Hippocampal formation (tissue), 2 donors: ENCODE measurements at places on chromosomes 1 and 21.

GRCh38 chr1:37616330-37616729, 18.4 kb downstream of the RSPO1 start:
- DNase-seq = no peak

DNA sequence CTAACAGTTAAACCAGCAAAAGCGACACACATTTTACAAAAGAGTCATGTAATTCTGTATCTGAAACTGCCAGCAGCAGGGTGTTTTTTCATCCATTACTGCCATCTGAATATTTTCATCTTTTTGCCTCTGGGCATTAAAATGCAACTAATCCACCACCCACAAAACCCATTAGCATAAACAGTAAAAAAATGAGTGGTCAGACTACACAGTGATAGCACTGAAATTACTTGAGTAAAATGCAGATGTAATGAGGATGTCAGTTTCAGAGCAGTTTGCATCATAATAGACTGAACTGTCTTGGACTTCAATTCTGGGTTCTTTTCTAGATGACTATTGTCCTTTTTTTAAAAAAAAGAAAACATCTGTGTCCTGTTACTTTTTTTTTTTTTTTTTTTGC, 132.3 kb downstream of the GABPA start:
- no peak for DNase-seq

GRCh38 chr21:16815243-16815642, 697.6 kb upstream of the CXADR start:
- no peak for DNase-seq

DNA sequence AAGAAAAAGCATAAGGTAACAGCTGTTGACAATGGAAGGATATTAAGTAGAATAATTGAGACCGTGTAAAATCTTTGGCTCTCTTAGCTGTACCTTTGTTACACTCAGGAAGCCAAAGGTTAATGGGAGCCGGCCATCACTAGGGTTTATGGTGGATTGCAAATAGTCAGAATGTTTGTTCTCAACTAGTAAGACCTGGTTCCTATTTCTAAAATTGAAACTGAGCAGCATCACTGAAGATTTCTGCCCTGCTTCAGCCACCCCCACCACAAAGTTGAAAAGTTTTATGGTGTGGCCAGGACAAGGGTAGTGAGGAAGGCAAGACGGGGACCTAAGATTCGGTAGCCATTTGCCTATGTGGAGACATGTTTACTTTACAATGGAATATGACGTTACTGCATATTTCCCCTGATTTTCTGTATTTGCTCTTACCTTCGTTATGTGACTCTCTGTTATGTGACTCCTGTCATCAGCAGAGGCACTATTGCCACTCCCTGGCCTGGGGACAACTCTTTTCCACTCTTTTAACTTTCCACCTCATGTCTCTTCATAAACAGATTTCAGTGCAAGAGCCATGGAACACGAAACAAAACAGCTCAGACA, 41.4 kb upstream of the KIF1B start:
- no peak for DNase-seq

DNA sequence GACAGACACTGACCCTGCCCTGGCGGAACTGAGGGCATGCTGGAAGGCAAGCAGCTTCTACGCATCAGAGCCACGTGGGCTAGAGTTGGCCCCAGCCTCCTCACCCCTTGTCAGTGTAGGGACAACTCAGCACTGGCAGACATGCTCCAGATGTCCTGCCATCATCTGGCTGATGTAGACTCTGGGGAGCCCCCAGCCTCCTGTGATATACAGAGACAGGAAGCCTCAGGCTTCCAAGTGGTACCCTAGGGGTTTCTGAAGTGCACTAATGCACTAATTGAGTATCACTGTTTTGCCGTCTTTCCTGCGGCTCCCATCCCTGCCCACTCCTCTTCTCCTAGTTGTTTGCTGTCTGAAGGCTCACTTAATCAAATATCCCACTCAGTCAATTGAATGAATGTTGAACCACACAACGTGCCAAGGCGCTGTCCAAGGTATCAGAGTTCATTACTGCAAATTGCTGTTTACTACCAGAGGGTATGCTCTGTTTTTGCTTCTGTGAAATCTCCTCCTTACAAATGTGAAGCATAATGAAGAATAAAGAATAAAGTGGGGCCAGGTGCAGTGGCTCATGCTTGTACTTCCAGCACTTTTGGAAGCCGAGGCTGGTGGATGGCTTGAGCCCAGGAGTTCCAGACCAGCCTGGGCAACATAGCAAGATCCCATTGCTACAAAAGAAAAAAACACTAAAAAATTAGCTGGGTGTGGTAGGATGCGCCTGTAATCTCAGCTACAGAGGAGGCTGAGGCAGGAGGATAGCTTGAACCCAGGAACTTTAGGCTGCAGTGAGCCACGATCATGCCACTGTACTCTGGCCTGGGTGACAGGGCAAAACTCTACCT, 76.4 kb upstream of the ZBTB18 start:
- DNase-seq = no peak

GRCh38 chr1:236534151-236534651, 10.4 kb downstream of the LGALS8 start:
- no peak for DNase-seq

- no peak for DNase-seq
These were observed 36.9 kb downstream of the EIF2D start for GRCh38 chr1:206575165-206575893.

- no peak for DNase-seq
These were observed 298.9 kb downstream of the DPYD start for GRCh38 chr1:97621955-97622354.

- DNase-seq = no peak
These were observed 77.4 kb upstream of the KRTAP11-1 start for GRCh38 chr21:30958741-30959140.

GRCh38 chr1:10866321-10867093, 70.1 kb upstream of the CASZ1 start:
- no peak for DNase-seq

DNA sequence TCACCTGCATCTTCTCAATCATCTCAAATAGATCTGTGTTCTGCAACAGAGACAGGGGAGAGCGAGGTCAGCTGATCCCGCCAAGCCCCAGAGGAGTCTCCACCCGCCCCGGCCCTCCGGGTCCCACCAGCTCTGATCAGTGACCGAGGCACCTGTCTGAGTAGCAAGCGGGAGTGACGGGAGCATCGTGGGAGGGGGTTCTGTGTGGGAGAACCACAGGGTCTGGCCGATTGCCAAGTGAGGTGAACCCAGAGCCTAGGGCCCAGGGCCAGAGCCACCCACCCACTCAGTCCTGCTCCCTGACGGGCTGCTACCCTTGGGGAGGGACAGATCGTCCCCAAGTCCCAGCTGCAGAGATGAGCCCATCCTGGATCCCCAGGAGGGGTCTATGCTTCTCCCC, 49.1 kb downstream of the RAP1GAP start:
- no peak for DNase-seq

GRCh38 chr1:106494646-106495045, 561.8 kb upstream of the PRMT6 start:
- DNase-seq = no peak

DNA sequence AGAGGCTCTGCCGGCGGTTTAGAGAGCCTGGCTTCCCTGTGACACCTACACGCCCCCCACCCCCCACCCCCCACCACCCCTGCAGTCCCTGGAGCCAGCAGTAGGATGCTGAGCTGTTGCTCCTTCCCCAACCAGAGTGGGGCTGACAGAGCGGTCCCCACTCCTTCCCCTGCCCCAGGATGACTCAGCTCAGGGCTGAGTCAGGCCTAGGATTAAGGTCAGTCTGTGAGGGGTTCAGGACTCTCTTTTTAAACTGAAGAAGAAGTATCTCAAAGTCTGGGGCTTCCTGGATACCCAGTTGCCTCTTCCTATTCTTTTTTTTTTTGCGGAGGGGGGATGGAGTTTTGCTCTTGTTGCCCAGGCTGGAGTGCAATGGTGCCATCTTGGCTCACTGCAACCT, 19.1 kb downstream of the DMBX1 start:
- DNase-seq = no peak

DNA sequence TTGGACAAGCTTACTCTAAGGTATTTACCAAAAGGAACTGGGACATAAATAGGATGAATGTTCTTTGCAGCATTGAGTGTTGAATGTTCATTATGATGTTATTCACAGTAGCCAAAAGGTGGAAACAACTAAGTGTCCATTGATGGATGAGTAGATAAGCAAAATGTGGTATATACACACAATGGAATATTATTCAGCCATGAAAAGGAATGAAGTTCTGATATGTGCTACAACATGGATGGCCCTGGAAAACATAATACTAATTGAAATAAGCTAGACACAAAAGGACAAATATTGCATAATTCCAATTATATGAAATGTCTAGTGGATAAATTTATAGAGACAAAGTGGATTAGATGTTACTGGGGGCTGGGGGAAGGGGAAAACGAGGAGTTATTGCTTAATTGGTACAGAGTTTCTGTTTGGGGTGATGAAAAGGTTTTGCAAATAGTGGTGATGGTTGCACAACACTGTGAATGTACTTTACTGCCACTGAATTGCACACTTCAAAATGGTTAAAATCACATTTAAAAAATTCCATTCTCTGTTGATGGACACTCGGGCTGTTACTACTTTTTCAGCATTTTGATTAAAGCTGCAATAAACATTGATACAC, 2.9 kb downstream of the MTARC1 start:
- no peak for DNase-seq
